ENCODE measurements at places on chromosomes 7 and 10.

DNA sequence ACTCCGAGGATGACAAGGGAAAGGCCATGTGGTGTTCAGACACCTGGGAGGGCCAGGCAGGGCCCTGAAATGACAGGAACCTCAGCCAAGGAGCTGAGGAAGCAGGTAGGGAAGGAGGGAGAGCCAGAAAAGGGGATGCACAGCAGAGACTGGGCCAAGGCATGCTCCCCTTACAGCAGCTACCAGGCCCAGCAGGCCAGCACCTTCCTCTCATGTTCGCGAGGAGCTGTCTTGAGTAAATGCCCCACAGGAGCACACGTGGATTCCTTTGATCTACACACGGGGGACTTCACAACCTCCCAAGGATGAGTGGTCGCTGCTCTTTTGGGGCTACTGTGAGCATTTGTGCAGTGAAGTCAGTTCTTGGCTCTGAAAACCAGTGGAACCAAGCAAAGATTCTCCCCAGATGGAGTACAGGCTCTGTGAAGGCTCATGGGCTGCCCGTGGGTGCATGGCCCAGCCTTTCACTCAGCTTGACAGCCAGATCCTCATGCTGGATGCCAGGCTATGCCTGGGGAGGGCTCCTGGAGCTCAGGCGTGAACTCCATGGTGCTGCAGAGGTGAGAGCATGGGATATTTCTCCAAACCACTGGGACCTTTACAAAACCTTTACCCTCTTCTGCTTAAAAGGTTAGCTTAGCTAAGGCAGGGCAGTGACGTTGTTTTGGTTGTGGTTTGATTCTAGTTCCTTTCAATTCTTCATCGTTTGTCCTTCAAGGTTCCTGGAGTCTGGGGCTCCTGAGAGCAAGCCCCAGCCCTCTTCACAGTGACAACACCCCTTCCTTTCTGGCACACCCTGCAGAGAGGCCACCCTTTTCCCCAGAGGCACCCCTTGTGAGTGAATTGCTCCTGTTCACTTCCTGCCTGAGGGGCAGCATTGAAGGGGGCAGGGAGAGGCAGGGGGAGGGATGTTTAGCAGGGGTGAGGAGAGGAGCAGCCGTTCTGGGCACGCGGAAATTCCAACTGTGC lies 74.2 kb upstream of the ZPBP start:
- no peak for DNase-seq

- no peak for DNase-seq
Observed at GRCh38 chr10:112022196-112022595, 161.4 kb downstream of the GPAM start.

DNA sequence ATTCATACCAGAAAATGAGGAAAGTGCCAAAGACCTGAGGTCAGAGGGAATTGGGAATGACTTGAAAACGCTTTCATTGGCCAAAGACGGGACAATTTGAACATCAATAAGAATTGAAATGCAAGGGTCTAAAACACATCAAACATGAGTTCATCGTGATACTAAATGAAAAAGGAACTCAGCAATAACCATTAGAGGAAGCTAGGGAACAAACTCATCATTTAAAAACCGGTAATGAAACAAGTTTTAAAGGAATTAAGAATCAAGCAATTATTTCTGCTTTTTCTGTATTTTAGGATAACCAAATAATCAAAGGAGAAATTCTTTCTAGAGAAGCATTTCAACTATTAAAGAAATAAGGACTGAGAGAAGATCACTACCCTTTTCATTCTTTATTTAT lies 303.1 kb downstream of the ARHGAP12 start:
- DNase-seq = no peak

GRCh38 chr7:134878746-134879357 lies 99.4 kb downstream of the CALD1 start:
- DNase-seq = no peak

- DNase-seq = no peak
Observed at GRCh38 chr7:127881564-127881963, 149.7 kb downstream of the LRRC4 start.

DNA sequence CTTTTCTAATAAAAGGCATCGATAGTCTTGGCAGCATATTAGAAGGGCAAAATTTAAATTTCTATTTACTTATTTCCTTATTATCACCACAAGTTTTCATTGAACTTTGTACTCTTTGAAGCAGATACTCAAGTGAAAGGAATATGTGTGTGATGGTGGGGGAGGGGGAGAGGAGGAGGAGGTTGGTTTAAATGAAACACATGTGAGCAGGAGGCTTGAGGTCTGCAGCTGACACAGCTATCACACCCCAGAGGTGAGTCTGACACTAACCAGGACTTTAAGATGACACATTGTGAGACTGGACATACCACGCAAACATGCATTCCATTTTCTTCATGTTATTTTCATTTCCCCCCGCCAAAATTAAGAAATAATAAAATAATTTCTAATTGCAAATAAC lies 63.3 kb downstream of the CTTNBP2 start:
- DNase-seq = no peak

DNA sequence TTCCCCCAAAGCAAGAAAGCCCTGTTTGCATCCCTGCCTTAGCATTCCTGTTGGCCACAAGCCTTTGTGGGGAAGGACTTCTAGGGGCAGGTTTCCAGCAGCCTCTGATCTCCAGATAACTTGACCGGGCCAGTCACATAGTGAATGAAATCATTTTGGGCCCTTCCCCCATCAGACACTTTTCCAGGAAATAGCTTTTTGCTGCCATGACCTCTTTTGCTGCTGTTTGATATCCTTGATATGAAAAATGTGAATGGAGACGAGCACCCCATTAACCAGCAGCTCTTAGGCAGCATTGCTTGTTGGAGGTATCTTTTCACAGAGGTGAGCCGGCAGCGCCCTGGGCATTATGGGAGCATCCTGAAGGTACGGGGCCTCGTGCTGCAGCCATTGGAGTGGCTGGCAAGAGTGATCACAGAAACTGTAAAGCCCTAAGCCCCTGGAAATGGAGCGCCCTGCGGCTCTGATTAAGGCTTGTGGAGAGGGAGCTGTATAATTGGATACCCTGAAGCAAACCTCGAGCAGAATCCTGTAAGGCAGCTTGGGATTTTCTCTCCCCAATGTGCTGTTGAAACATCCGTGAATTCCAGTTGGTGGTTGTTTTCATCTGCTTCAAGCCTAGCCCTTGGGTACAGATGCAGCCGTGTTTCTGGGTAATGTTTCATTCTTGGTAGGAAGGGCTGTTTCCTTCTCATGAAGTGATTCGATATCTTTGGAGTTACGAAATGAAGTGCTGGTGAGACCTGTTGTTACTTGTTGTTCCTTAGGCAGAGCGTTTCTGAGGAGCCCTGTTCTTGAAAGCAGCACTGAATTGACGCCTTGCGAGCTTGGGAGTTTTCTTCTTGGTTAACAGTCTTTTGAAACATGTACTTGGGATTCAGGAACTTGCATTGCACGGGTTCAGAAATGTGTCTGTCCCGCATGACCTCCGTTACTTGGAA lies 179.0 kb downstream of the PTEN start:
- DNase-seq = no peak

- no peak for DNase-seq
Observed at GRCh38 chr10:113060201-113061053, 110.4 kb downstream of the TCF7L2 start.

- DNase-seq = no peak
Observed at GRCh38 chr10:33739031-33739430, 404.6 kb upstream of the NRP1 start.

- DNase-seq = peak; percentile 26
Observed at GRCh38 chr7:95434557-95435421, at the start of gene PON2. TSS of gene PON2 (minus strand) at chr7:95435028. CDS start at chr7:95434951, 77 bp downstream.

- DNase-seq = no peak
Observed at GRCh38 chr10:89521368-89521767, 14.0 kb downstream of the SLC16A12 start.

GRCh38 chr7:79652619-79653018 lies 199.2 kb upstream of the MAGI2 start:
- DNase-seq = no peak

GRCh38 chr10:47104151-47104605 lies 192.9 kb downstream of the PTPN20 start:
- no peak for DNase-seq

- peak; percentile 73 for DNase-seq
Observed at GRCh38 chr10:118341791-118342637, at the start of gene FAM204A. TSS of gene FAM204A (minus strand) at chr10:118342324. CDS start at chr10:118336415, 5,909 bp downstream.

DNA sequence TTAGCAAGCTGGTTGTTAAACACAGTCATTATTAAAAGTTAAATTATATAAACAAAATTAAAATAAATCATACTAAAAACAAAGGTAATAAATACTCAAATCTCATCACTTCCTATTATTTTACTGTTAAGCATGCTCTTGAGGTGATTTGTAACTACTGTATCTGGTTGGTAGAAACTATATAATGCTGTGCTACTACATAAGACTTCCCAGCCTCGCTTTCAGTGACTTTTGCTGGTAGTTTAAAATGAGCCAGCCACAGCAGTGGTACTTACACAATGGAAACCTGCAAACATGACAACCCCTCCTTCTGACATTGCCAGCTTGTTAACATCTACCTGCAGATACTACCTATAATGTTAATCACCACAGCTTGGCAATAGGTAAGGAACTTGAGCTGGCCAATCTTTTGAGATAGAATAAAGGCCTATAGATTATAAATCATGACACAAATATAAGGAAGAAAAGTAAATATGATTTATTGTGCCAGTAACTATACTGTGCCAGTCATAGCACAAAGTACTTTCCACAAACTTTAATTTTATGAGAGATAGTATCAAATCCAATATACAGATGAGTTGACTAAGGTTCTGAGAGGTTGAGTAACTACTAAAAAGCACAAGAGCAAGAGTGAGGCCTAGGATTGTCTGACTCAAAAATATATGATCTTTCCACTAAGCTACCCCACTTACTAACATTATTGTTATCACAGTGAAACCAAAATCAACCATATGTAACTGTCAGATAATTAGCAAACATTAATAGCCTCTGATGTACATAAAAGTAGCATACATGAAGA lies 181.1 kb upstream of the ASAH2 start:
- DNase-seq = no peak

DNA sequence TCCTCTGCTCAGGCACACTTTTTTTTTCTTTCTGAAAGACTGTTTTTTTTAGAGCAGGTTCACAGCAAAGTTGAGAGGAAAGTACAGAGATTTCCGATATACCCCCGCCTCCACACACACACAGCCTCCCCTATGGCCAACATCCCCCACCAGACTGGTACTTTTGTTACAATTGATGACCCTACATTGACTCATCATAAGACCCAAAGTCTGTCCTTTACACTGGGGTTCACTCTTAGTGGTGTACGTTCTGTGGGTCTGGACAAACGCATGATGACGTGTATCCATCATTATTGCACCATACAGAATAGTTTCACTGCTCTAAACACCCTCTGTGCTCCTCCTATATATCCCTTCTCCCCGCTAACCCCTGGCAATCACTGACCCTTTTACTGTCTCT lies 107.7 kb downstream of the RBM20 start:
- no peak for DNase-seq

- no peak for DNase-seq
Observed at GRCh38 chr10:78416031-78417011, 382.7 kb downstream of the RPS24 start.

GRCh38 chr7:22093001-22093400 lies 147.3 kb upstream of the CDCA7L start:
- DNase-seq = no peak

- DNase-seq = no peak
Observed at GRCh38 chr7:134044682-134045081, 82.5 kb upstream of the LRGUK start.

DNA sequence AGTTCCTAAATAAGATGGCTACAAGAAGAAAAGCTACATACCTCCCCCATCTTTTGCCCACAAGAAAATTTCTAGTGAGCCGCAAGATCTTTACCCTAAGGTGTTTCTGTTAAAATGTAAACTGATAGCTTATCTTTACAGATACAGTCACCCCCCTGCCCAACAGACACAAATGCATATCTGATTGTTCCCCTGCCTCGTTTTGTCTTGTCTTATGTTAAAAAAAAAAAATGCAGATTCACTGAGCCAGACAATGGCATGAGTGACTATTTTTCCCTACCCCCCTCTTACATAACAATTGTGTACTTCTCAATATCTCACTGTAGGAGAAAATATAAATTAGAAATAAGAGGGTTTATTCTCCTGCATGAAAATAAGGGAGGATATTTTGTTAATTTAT lies 8.5 kb downstream of the ZNF138 start:
- DNase-seq = no peak

DNA sequence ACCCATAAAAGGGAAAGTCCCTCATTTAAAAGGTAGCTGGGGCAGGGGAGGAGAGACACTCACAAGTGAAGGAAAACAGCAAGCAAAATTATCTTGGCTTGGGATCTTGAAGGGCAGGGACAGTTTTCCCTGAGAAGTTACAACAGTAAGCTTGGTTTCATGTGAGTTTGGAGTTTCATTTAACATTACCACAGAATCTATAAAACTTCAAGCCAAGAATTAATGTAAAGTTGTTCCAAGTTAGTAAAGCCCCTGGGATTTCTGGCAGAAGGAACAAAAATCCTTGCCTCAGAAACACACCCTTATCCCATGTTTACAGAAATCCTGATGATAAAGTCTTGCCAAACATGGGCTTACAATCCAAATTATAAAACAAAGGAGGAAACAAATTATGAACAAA lies 19.2 kb downstream of the CRPPA start:
- DNase-seq = no peak

DNA sequence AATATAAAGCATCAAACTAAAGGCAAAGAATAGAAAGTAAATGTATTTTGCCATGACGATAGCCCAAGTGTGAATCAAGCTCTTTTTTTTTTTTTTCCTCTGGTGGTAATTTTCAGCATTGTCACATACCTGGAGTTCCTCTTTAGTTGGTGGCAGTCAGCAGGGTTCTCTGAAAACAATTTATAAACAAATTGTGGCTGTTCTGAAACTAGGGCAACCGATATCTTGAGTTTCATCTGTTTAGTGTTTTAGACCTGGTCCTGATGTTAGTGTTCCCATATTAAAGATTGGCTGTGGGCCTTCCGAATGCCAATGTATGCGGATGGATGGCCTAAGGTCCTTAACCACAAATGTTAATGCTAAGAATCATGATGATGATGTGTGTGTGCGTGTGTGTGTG lies 713.1 kb downstream of the GATA3 start:
- no peak for DNase-seq

DNA sequence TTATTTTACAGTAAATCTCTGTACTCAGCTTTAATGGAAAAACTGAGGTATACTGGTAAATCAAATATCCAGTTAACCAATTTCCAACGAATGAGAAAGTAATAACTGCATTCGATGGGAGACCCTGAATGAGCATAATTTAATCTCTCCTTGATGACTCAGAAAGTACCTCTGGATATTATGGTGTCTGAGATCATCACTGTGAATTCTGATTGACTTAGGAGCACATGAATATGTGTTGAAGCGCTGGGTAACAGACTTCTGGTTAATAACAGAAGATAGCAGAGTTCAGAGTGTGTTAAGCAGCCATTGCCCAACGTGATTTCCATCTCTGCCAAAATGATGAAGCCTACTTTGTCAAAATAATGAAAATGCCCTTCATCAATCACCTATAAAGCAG lies 116.6 kb downstream of the NRP1 start:
- no peak for DNase-seq

DNA sequence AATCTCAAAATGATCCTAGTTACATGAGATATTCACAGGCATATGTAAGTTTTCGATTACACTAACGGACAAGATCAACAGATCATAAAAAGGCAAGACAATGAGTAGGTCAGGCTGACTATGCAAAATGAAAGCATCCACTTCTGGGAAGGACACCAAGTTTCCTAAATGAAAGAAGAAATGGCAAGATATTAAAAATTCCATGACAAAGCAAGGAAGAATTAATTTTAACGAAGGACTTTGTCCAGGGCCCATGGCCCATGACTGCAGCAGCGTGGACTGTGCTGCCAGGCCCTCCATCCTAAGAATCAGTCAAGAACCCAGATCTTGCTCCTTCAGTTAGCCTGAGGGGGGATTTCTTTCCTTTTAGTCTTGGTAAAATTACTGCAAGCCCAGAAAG lies 182.4 kb upstream of the FRMD4A start:
- no peak for DNase-seq

- DNase-seq = peak; percentile 49
Observed at GRCh38 chr7:22333680-22334141, 23.2 kb downstream of the RAPGEF5 start.

Measured in NCI-H748 treated with DMSO at 0.1 percent for 48 hours (cell line).